ENCODE measurements at places on chromosomes 16 and 17.

GRCh38 chr16:24879684-24880083, 33.9 kb downstream of the SLC5A11 start:
- no peak for DNase-seq

- DNase-seq: no peak
Measured at GRCh38 chr17:63596856-63597586, 3.7 kb upstream of the TACO1 start.

DNA sequence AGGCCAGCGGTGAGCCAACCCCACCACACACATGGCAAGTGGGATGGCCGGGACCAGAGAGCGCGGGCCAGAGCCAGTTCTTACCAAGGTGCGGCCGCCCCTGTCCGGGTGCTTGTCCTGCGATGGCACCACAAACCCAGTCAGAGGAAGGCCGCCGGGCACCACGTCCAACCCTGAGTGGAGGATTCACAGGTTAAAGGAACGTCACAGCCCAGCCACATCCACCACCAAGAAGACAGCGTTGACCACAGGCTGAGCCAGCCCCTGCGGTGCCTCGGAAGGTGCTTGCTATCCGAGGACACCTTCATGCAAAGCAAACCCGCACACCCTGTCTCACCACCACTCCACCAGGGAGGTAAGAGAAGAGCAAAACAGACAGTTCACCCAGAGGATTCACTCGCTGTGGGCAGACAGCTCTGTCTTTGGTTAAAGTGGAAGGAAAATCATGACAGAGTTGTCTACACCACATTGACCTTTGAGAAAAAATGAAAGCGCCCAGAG, 15.8 kb downstream of the SLX4 start:
- no peak for DNase-seq

DNA sequence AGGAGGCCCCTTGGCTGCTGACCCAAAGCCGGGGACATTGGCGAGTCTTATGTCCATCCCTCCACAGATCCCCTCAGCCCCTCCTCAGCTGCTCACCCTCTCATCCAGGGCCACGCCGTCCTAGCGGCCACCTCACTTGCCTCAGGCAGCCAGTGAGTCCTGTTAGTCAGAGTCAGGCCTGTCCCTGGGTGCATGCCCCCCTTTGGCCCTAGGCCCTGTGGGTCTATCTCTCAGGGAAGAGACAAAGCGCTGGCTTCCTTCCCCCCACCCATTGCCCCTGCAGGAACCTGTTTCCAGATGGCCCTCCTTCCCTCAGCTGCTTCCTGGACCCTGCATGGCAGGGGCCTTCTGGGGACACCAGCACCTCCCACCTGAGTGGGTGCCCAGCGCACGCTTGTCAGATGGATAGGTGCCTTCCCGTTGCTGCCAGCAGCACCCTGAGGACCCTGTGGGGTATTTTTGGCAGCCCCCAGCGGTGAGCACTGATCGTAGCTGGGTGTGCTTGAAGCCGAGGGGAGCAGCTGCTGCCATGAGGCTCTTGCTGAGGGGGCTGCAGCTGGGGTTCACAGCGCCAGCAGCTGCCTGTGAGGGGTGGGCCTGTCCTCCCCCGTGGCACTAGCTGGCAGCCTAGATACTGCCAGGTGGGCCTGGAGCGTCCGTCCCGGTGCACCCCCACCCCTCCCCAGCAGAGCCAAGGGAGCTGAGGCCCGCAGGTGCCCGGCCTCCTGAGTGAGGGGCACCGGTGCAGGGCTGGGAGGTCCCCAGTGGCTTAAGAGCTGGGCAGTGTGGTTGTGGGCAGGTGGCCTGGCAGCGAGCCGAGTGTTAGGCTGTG, 8.4 kb downstream of the DBNDD1 start:
- no peak for DNase-seq

DNA sequence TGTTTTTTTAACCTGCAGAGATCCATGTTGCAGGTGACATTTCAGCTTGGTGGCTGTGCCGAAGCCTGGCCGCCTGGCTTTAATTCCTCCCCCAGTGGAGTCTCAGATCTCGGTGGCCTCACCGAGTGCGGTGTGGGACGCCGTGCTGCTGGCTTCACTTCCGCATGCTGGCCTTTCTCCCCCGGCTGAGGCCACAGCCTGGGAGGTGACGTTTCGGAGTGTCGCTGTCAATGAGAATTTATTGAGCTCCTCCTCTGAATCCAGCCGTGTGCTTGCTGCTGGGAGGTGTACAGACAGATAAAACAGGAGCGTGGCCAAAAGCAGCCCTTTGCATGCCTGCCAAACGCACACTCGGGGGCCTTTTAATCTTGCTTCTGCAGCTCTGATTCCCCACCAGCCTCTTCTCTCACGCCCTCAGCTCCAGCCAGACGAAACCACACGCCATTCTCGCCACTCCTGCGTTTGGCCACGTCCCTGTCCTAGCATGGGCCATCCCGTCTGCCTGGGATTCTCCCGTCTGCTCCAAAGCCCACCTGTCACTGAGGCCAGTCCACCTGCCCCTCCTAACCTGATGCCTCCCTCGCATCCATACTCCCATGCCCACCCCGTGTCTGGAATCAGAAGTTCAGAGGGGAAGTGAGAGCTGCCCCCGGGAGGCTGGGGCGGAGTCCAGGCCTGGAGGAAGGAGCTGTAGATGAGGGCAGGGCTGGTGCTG, 3.6 kb downstream of the GSE1 start:
- DNase-seq: no peak

- DNase-seq: no peak
Measured at GRCh38 chr16:66668777-66669444, 27.6 kb downstream of the CMTM4 start.
